ENCODE measurements at places on chromosomes 1 and 21.

GRCh38 chr1:20931930-20932436 lies 144.9 kb upstream of the HP1BP3 start:
- DNase-seq, result no peak

DNA sequence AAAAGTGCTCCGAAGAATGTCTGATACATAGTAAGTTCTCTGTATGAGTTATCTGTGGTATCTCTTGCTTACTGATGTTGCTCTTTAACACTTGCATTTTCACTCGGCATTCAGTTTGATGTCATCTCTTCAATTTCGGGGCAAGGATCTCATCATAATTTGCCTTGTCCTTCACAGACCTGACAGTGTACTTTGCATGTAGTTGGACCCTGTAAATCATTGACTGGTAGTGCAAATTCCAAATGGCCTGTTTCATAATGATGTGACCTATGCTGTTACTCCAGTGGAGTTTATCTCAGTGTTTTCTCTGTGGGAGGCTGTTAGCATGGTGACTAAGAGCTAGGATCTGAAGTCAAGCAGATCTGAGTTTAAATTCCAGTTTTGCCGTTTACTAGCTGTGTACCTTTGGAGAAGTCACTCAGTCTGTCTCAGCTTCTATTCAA lies 34.2 kb upstream of the ABCD3 start:
- no peak for DNase-seq

DNA sequence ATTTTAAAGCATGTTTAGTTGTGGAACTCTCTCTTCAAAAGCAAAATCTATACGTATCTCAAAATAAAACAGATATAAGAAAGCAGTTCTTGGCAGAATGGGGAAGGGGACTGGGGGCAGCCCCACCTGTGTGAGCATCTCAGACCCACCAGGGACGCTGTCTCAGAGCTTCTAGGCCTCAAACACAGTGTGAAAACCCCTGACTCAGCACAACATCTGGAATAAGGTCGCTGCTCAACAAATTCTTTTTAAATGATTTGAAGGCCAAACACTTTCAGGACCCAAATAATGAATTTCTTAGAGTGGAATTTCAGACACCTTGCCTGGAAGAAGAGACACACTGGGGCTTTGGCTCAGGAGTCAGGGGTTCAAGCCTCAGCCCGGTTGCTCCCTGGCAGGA lies 27.1 kb upstream of the GRHL3 start:
- no peak for DNase-seq

GRCh38 chr1:206967096-206967849 lies 3.0 kb downstream of the FCAMR start:
- no peak for DNase-seq

DNA sequence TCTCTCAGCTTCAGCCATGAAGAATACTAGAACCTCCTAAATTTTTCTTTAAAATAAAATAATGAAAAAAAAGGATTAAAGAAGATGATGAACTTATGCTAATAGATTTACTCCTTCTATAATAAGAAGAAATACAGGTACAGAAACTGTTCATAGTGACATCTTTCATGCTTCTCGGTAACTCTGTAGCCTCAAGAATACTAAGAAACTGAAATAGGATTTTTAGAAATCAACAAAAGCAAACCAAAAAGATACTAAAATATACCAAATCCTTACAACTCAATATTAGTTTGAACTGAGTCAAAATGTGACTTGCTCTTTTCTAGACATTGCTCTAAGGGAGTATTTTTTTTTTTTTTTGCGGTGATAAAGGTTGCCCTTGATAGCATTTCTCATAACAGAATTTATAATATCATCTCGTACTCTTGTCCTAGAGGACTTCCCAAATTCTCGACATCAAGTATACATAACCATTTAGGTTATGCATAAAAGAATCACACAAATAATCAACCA lies 42.8 kb downstream of the ZZZ3 start:
- no peak for DNase-seq

- DNase-seq, result no peak
Observed at GRCh38 chr1:110878591-110878990, 5.6 kb downstream of the CD53 start.

GRCh38 chr1:20604678-20605077 lies 15.8 kb downstream of the CDA start:
- DNase-seq, result no peak

DNA sequence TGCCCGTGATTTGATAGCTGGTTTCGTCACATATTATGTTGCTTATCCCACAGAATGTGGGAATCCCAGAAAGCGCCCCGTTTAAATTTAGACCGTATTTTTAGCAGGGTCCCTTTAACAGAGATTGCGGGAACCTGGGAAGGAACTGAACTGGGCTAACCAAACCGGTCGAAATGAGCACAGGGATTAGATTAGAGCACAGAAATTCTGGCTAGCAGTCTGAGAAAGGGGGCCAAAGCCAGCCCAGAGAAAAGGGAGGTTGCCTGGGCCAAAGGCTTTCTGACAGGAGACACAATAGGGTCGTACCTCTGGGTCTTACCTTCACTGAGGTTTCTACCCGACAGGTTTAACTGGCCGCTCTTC lies 327 bp downstream of the LRRC40 start:
- DNase-seq, result no peak

DNA sequence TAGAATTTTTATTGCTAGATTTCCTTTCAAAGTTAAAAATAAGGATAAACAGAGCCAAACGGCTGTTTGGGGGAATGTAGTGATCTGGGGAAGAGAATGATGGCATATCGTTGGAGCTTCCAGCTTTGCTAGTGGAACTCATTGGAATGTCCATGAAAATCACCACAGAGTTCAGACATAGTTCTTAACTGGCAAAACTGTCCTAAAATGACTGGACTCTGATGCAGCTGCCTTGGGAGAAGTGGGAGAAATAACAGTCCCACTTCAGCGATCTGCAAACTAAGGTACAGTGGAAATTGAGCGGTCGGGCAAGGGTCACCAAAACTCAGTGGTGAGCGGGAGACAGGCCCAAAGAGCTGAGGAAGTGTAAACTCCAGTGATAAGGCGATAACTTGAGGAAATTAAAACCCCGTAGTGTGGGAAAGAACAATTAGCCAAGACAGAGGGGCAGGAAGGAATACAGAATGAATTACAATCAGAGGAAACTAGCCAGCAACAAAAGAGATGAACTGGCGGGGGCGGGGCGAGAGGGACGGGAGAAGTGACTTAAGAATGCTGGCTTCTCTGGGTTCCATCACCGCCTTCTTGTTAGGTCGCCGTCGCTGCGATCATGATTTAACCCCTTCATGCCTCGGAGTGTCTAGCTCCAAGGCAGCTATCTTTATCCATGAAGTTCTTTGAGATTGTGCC lies 89.8 kb upstream of the ARHGAP29 start:
- no peak for DNase-seq

GRCh38 chr1:246058466-246058865 lies 448.6 kb downstream of the SMYD3 start:
- DNase-seq, result no peak

GRCh38 chr1:27623327-27624212 lies 11.4 kb downstream of the FGR start:
- DNase-seq, result no peak

DNA sequence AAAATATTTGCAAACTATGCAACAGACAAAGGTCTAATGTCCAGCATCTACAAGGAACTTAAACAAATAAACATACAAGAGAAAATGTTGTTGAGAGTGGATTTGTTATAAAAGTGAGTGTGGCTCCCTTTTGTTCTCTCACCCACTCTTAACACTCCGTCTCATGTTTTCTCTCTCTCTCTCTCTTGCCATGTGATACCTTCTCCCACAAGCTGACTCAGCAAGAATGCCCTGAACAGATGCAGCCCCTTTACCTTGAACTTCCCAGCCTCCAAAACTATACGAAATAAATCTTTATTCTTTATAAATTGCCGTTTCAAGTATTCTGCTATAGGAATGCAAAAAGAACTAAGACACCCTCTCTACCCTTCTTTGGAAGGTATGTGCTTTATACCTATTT lies 234.1 kb downstream of the ADGRL2 start:
- DNase-seq, result no peak

DNA sequence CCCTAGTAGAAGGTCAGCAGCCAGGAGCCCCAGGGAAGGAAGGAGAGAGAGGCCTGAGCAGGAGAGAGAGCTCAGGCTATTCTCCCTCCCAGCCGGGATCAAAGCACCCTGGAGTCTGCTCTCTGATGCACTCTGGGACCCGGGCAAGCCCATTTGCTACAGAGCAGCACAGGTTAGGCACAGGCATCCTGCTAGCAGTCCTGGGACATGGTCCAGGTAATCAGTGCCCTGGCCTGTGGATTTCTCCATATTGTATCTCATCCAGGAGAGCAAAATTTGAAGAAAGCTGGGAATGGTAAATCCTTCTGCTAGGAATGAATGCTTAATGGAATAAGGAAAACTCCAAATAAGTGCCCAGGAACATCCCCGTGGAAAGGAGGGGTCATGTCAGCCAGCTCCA lies 130.3 kb downstream of the HIVEP3 start:
- DNase-seq, result no peak

- no peak for DNase-seq
Observed at GRCh38 chr21:18826562-18826961, 423.0 kb upstream of the TMPRSS15 start.

- no peak for DNase-seq
Observed at GRCh38 chr1:57363165-57363564, 60.7 kb downstream of the DAB1 start.
